ENCODE measurements at places on chromosomes 6 and 20. TPM values are rescaled to one million over a fixed set of nuclear protein-coding genes. Genes with fewer than 3 reads are reported as not detected.

ZSCAN31 gene
- 2.9 TPM for polyA plus RNA-seq

DNA sequence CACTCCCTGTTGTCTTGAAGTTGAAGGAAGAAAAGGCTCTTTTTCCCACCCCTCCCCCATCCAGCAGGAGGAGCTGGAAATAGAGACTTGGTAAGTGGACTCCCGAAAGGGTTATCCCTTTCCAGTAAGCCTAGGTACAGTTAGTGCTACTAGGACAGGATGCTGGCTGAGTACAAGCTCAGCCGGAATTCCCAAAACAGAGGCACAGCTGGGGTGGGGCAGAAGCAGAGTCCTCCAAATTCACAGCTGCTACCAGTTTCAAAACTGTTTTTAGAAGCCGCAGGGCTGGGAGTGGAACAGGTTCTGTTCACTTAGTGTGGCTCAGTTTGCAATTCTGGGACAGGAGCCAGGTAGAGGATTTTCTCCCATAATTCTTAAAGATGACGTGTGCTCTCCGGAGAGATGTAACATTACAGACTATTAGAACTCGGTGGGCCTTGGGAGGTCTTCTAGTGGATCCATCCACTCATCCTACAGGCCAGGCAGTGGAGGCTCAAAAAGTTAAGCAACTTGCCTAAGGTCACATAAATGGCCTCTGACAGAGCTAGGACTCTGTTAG is 19.0 kb upstream of the UTRN start:
- H3K4me1 ChIP-seq = peaks cover 6% of the 10 kb centered on the region
- peak; percentile 88 for DNase-seq
- H3K27me3 ChIP-seq = no peaks in the 10 kb centered on the region
- no peak overlapping the region for H3K4me3 ChIP-seq
- peak overlapping the region; percentile 55 for H3K27ac ChIP-seq

FBXO5 gene
- 11.7 TPM for polyA plus RNA-seq

DNA sequence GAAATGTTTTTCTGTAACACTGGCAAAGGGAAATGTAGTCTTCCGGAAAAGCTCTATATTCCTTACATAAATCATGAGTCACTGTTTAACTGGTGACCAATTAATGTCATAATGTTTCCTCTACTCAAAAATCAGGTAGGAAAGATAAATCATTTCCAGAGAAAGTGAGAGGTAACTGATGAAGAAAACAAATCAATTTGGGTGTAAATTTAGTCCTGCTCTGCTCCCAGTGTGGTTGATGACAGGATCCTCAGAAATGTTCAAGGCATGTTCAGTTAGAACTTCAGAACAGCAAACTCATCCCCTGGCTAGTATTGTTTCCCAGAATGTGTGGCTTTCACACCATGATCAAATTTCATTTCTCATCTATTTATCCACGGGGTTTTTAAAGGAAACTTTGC is 38.8 kb upstream of the SPACA1 start:
- no peak for DNase-seq
- no peaks in the 10 kb centered on the region for H3K4me1 ChIP-seq
- no peak overlapping the region for H3K4me3 ChIP-seq
- H3K36me3 ChIP-seq = no peaks in the 10 kb centered on the region

GRCh38 chr6:24918641-24919055 is 17.1 kb downstream of the RIPOR2 start:
- H3K4me3 ChIP-seq = no peak overlapping the region
- H3K4me1 ChIP-seq = no peaks in the 10 kb centered on the region
- H3K27ac ChIP-seq = no peak overlapping the region
- H3K27me3 ChIP-seq = peaks cover 2% of the 10 kb centered on the region

- DNase-seq = peak; percentile 61
- H3K4me3 ChIP-seq = no peak overlapping the region
- H3K4me1 ChIP-seq = peaks cover 7% of the 10 kb centered on the region
- H3K27me3 ChIP-seq = no peaks in the 10 kb centered on the region
- H3K36me3 ChIP-seq = no peaks in the 10 kb centered on the region
Observed at GRCh38 chr6:134813146-134813545, 136.8 kb downstream of the ALDH8A1 start.

DNA sequence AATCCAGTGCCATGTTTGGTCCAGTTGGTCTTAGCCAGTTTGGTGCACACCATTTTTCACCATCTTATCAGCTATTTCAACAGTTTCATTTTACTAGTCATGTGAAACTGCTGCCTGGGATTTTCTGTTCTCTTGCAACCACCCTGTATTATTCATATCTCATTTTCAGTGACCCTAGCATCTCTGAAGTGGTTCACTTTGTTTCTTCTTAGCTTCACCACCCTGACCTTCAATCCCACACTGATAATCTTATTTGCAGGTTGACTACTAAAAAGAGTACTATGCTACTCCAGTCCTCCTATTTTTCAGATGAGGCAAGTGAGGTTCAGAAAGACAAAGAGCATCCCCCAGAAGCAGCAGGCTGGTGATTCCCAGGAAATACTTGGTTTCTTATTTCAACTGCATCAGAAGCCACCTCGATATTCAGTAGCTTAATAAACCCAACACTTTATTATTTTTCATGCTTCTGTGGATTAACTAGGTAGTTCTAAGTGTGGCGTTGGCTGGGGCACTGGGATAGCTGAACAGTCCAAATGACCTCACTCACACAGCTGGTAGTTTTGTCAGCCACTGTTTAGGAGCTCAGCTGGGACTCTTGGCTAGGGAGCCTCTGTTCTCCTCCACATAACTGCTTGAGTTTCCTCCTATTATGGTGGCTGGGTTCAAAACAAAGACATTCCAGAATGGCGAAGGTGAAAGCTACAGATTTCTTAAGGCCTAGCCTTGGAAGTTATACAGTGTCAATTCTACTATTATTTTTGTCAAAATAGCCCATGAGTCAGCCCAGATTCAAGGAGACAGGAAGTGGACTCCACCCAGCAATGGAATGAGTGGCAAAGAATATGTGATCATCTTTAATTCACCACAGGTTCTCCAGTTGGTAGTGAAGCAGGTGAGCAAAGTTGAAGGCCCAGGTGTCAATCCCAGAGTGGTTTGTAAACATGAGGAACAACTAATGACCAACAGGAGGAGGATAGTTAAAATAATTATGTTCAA is 40.6 kb downstream of the BPIFB4 start:
- H3K4me3 ChIP-seq = no peak overlapping the region
- no peak overlapping the region for H3K27ac ChIP-seq
- H3K36me3 ChIP-seq = no peaks in the 10 kb centered on the region
- DNase-seq = no peak
- H3K27me3 ChIP-seq = no peaks in the 10 kb centered on the region

DNA sequence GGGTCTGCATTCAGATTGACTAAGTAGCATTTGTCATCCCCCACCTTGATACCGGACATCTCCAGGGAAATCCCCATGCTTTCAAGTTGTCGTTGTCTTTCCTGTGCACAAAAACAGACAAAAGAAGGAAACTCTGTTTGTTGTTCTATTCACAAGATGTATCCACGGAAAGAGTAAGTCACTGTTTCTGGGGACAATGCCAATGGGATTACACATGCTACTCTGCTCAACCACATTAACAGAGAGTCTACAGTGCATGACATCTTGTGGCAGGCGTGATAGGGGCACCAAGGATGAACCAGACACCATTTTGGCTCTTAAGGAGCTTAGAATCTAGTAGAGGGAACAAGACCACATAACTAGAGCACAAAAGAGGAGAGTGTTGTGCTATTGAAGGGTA is 124.4 kb upstream of the NUP153 start:
- peaks cover 8% of the 10 kb centered on the region for H3K4me1 ChIP-seq
- H3K27me3 ChIP-seq = no peaks in the 10 kb centered on the region
- peak overlapping the region; percentile 8 for H3K27ac ChIP-seq

GRCh38 chr6:138297761-138298298 is 79.5 kb upstream of the PBOV1 start:
- no peak overlapping the region for H3K27ac ChIP-seq
- H3K4me3 ChIP-seq = no peak overlapping the region
- no peaks in the 10 kb centered on the region for H3K27me3 ChIP-seq
- no peaks in the 10 kb centered on the region for H3K36me3 ChIP-seq

- no peak overlapping the region for H3K27ac ChIP-seq
- H3K36me3 ChIP-seq = peaks cover 5% of the 10 kb centered on the region
- DNase-seq = no peak
- no peaks in the 10 kb centered on the region for H3K27me3 ChIP-seq
- H3K4me3 ChIP-seq = no peak overlapping the region
Observed at GRCh38 chr6:16522937-16523336, 238.3 kb downstream of the ATXN1 start.

DNA sequence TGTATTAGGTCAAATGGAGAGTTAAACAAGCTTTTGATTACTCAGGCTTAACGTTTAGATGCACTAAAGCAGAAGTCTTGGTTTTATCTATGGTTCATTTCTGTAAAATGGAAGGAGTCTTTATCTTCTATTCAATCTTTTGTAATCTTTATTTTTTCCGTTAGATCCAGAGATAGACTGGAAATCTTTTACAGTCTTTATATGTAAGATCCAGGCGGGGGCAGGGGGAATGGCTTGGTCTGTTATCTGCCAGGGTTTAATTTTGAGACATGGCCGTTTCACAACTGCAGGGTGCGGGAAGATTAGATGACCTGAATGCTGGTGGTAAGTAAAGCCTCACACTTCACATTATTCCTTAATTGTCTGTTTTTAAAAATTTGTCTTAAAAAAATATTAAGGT is 3.7 kb downstream of the AKAP12 start:
- DNase-seq = no peak
- no peaks in the 10 kb centered on the region for H3K27me3 ChIP-seq
- H3K36me3 ChIP-seq = no peaks in the 10 kb centered on the region
- peaks cover 3% of the 10 kb centered on the region for H3K4me1 ChIP-seq

GRCh38 chr6:51675922-51676275 is 411.5 kb downstream of the PKHD1 start:
- H3K27me3 ChIP-seq = no peaks in the 10 kb centered on the region
- H3K4me3 ChIP-seq = no peak overlapping the region
- DNase-seq = no peak
- no peaks in the 10 kb centered on the region for H3K4me1 ChIP-seq

EIF6 gene
- polyA plus RNA-seq = 187 TPM

GRCh38 chr6:33416386-33417127 is 1.4 kb downstream of the CUTA start:
- H3K4me1 ChIP-seq = peaks cover 24% of the 10 kb centered on the region
- H3K4me3 ChIP-seq = peak overlapping the region; percentile 77
- no peaks in the 10 kb centered on the region for H3K27me3 ChIP-seq
- no peak for DNase-seq

OXT gene
- not detected for polyA plus RNA-seq

DNA sequence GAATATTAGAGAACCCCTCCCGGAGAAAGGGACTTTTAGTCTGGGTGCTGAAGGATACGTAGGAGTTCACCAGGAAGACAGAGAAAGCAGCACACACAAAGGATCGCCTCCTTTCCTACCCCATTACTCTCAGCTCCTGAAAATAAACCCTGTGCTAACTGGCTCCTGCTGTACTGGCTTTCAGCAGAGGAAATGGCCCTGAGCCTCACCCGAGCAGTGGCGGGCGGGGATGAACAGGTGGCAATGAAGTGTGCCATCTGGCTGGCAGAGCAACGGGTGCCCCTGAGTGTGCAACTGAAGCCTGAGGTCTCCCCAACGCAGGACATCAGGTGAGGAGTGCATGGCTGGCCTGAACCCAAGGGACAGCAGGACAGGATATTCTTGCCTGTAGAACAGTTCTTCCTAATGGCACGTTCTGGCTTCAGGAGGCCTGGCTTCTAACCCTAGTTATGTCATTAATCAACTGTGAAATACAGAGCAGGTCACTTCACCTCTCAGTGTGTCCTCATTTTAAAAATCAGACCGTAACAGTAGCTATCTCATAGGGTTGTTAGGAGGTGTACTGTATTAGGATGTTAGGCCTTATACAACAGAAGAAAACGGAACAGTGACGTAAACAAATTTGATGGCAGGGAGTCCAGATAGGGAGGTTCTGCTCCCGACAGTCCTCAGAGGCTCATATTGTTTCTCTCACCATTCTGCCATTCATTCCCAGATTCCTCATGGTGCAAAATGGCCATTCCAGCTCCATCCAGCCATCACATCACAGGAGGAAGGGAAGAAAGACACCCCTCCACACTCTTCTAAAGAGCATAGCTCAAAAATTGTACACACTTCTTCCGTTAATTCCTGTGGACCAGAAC is 1.8 kb downstream of the RBCK1 start:
- H3K36me3 ChIP-seq = peaks cover 7% of the 10 kb centered on the region
- no peak overlapping the region for H3K27ac ChIP-seq
- DNase-seq = no peak
- peaks cover 10% of the 10 kb centered on the region for H3K4me1 ChIP-seq
- peak overlapping the region; percentile 95 for H3K4me3 ChIP-seq

- no peaks in the 10 kb centered on the region for H3K27me3 ChIP-seq
- no peak overlapping the region for H3K4me3 ChIP-seq
- no peaks in the 10 kb centered on the region for H3K36me3 ChIP-seq
- peak; percentile 79 for DNase-seq
- no peak overlapping the region for H3K27ac ChIP-seq
Observed at GRCh38 chr6:142387997-142388815, 86.4 kb downstream of the ADGRG6 start.

ZNF341 gene
- polyA plus RNA-seq = 1.6 TPM

GRCh38 chr20:2301164-2301622 is 5.4 kb downstream of the TGM3 start:
- no peak overlapping the region for H3K4me3 ChIP-seq
- DNase-seq = no peak
- no peak overlapping the region for H3K27ac ChIP-seq
- no peaks in the 10 kb centered on the region for H3K36me3 ChIP-seq

FAM209A gene
- not detected for polyA plus RNA-seq

DNA sequence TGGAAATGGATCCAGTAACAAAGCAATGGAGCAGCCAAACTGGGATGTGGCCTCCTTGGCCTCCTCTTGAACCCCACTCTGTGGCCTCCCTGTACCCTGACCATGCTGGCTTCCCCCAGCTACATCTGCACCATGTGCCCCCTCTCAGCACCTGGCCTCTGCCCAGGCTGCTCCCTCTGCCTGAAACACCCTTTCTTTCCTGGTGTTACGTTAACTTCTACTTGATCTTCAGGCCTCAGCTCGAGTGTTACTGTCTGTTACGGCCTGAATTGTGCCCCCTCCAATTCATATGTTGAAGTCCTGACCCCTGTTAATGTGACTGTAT is 30.2 kb downstream of the NOL4L start:
- H3K36me3 ChIP-seq = no peaks in the 10 kb centered on the region
- H3K27me3 ChIP-seq = peaks cover 2% of the 10 kb centered on the region
- no peaks in the 10 kb centered on the region for H3K4me1 ChIP-seq
- DNase-seq = no peak

KIF25 gene
- not detected for polyA plus RNA-seq

GRCh38 chr6:111090766-111091165 is 3.5 kb downstream of the SLC16A10 start:
- no peak for DNase-seq
- H3K27me3 ChIP-seq = peaks cover 41% of the 10 kb centered on the region
- H3K4me1 ChIP-seq = no peaks in the 10 kb centered on the region
- no peak overlapping the region for H3K4me3 ChIP-seq
- no peaks in the 10 kb centered on the region for H3K36me3 ChIP-seq

- no peaks in the 10 kb centered on the region for H3K36me3 ChIP-seq
- no peak overlapping the region for H3K4me3 ChIP-seq
- no peak overlapping the region for H3K27ac ChIP-seq
- DNase-seq = no peak
- no peaks in the 10 kb centered on the region for H3K4me1 ChIP-seq
- H3K27me3 ChIP-seq = no peaks in the 10 kb centered on the region
Observed at GRCh38 chr20:21027569-21027968, 78.6 kb downstream of the LINC00237 start.

- H3K36me3 ChIP-seq = no peaks in the 10 kb centered on the region
- no peak overlapping the region for H3K27ac ChIP-seq
- no peak for DNase-seq
- H3K4me3 ChIP-seq = no peak overlapping the region
Observed at GRCh38 chr6:160263196-160263939, 4.7 kb upstream of the SLC22A2 start.

All from fibroblast of lung (primary cell).